Dermis blood vessel endothelial cell (primary cell): ENCODE measurements at places on chromosomes 1 and 21.

- DNase-seq, result no peak
Observed at GRCh38 chr21:39503123-39503762, 51.5 kb downstream of the SH3BGR start.

GRCh38 chr1:218496561-218496960, 151.4 kb downstream of the TGFB2 start:
- DNase-seq, result peak; percentile 90

DNA sequence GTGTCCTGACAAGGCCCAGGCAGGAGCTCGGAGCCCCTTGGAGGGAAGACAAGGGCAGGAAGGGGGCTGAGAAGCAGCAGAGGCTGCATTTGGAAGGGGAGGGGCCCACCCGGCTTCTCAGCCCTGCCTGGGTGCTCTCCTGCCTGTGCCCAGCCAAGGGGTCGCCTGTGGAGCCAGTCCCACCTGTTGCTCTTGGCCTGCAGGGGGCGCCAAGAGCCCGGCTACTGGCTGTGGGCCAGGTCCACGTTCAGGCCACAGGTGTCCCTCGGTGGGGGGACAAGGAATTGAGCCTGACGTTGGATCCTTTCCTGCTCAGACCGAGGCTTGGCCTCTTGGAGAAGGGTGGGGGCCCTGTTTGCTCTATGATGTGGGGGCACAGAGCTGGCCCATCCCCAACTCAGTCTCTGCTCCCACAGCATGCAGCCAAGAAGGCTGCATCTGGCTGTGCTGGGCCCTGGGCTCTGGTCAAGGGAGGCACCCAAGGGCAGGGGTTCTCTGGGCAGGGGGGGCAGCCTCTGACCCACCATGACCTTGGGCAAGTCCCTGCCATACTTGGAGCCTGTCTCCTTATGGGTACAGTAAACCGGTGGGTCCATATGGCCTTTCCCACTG, 10.9 kb downstream of the WNT4 start:
- peak; percentile 66 for DNase-seq

DNA sequence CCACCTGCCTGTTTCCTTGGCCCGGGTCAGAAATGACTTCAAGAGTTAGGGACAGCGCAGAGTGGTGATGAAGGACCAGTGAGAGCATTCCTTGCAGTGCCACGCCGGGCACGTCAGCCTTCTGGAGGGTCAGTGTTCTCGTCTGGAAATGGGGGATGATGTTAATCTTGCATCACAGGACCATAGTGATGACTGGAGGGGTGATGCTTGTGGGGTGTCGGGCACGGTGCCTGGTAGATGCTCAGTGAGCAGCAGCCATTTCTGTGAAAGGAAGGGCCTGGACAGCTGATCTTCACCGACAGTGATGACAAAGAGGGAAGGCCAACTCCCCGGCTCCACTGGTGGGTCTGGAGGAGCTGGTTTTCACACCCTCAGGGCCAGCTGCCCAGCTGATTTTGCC, 56.2 kb downstream of the DDX20 start:
- DNase-seq, result no peak

- no peak for DNase-seq
Observed at GRCh38 chr1:194280463-194280862, 1094.0 kb upstream of the B3GALT2 start.

DNA sequence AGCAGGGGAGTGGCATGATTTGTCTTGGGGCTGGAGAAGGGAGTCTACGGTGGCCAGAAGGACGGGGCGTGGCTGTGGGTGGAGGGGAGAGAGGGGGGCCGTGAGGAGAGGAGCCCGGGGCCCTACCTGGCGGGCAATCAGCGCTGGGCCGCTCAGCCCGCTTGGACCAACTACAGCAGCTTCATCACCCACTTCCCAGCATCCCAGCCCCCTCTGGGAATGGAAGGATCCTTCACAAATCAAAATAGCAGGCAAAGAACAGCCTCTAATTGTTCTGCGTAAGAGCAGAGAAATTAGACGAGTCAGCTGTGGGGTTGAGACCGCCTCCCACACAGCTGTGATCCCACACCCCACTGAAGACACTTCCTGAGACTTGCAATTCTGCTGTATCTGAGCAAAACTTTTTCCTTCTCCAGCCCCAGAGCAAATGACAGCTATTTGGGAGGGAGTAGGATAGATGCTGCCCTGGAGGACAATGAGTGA, 43.5 kb downstream of the OPRD1 start:
- DNase-seq, result no peak
